NCI-H1694 treated with DMSO at 0.1 percent for 48 hours (cell line): ENCODE measurements at places on chromosomes 12 and 14.

DNA sequence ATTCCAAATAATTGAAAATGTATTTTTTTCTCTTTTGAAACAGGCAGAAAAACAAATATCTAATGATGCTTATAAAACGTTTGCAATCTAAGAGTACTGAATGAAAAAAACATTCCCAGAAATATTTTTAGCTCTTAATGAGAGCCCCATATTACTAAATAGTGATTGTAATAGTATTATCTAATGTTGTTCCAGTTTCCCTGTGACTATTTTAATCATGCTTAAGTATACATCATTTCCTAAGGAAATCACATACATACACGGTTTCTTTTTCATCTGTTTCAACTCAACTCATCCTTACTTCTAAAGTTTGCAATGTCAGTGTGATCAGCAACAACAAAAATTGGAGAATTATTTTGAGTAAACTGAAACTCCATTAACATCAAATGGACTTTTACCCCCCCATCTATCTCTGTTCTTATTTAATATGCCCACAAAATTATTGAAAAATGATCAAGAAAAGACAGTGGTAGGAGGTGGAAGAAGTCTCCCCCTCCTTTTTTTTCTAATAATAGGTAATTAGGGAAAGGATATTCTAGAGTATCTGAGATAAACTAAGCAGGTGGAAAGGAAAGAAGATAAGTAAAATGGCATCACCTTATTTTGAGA, 530.1 kb upstream of the ATP2B1 start:
- DNase-seq, result no peak

GRCh38 chr12:12265035-12265434, 1.8 kb downstream of the LRP6 start:
- no peak for DNase-seq

DNA sequence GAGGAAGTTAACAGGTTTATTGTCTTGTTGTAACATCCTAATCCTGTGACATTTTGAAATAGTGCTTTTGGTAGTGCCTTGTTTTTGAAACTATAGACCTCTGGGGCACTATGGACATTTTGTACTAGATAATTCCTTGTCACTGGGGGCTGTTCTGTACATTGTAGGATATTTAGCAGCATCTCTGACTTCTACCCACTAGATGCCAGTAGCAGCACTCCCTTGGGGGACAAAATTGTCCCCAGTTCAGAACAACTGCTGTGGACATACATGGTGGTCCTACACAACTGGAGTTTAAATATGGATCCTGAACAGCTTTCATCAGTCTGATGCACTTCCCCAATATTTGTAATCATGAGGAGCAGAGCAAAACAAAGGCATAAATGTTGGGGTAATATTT, 264.7 kb downstream of the RAD51B start:
- DNase-seq, result peak; percentile 26

DNA sequence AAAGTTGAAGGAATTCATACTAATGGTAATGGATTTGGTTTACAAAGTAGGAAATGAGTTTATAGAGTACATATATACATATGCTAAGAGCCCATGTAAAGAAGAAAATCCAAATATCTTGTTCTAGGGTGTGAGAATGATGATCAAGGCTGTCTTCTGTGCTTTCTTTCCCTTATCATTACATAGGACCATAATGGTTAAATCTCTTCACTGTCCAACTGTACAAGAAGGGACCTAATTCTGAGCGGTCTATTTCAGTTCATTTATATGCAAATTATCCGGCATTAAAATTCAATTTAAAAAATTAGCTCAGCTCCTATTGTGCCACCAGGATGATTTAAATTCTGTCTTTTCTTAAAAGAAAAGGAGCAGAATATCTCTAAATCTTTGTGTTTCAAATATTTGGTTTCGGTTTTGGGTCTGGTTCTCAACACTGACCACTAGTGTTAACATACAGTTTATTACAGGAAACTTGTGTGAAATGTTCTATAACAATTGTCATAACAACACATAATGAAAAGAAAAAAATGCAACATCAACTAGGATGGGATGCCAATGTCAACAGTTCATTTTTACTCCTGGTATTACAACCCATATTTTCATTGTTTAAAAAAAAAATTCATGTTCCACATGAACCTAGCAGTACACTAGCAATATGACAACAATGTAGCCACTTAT, 16.8 kb downstream of the OR4K1 start:
- no peak for DNase-seq

- DNase-seq, result no peak
Measured at GRCh38 chr14:34138175-34138574, 187.3 kb upstream of the EGLN3 start.

GRCh38 chr12:71981149-71981548, 42.5 kb downstream of the TPH2 start:
- no peak for DNase-seq

DNA sequence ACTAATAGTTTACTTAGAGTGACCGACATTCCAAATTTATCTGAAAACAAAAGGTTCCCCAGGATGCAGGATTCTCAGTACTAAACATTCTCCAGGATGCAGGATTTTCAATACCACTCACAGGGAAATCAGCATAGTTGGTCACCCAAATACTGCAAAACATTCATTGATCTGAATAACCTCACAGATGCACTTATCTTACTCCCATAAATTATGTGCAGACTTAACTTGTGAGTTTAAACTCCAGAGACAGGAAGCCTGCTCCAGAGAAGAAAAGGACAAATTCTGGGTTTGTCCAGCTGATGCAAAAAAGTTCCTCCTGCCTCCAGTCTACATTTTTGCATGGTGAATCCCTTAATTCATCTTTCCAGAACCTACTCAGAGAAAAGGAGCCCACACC, 514.2 kb upstream of the TMEM132C start:
- no peak for DNase-seq

- DNase-seq, result no peak
Measured at GRCh38 chr14:74618078-74618952, 6.3 kb upstream of the LTBP2 start.

DNA sequence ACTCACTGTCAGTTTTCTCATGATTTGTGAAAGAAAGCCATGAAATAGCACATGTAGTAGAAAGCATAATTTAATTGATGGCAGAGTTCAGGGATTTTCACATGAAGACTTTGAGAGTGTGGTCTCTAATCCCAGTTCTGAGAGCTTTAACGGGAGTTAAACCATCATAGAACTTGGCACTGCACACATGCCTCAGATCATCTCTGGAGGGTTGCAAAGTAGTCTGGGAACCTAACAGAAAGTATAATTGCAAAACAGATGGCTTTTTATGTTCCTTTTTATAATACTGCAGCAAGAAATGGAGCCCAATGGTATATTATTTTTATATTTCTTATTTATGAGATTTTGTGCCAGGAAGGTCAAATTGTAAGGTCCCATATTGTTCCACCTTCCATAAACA, 77.9 kb downstream of the BHLHE41 start:
- no peak for DNase-seq

DNA sequence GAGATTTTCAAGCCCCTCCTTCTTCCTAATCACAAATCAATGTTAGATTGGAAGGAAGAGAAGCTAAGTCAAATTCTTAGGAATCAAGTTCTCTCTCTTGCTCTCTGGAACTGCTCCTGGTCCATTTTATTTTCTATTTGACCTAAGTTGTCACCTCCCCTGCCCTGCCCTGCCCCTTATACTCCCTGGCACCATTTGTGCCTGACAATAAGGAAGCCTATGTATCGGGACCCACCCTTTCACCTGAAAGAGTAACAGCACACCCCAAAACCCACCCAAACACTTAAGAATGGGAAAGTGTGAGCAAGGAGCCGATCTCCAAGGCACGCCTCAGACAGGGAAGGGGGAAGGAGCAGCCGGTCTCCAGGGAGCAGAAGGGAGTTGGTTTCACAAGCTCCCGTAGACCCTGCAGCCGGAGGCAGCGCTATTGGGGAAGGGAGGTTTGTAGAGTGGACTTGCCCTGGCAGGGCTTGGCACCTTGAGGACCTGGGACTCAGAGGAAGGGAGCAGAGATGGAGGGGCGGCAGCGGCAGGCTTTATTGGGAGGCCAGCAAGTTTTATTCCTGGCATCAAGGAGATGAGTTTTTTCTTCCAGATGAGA, 1.6 kb downstream of the LRRC74A start:
- no peak for DNase-seq

GRCh38 chr14:89743828-89744227, 210.7 kb downstream of the EFCAB11 start:
- no peak for DNase-seq

DNA sequence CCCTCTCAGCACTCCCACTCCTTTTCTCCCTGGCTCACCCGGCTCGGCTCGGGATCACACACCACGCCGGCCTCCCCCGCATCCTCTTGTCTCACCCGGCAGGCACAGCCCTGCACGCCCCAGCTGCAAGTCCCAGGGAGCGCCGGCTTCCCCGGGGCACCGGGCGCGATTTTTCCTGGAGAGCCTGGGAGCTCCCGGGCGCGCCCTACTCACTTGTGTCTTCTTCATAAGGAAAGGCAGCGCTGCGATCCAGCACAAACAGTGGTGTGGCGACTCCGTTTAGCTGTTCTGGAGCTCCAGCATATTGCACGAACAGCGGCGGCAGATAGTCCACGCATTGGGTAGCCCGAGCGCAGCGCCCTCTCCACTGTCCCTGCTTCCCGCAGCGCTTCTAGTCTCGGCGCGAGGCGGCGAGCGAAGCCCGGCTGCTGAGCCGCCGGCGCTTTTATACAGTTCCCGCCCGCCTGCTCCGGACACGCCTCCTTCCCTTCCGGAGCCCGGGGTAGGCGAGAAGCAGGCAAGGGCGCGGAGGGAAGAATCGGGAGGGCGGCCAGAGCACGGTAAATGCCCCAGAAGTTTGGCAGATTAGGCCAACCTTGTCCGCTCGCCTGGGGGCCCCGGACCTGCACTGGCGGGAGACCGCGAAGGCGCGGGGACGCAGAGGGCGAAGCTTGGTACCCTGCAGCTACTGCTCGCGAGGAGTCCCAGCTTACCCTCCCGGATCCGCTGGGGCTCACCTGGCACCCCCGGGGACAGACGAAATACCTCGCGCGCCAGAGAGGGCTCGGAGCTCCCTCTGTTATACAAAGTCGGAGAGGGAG, at the start of gene KITLG:
KITLG (minus strand) TSS at position 421 of the 821 bp plus-strand sequence; CDS start at position 228, 193 bp downstream.
- peak; percentile 64 for DNase-seq

DNA sequence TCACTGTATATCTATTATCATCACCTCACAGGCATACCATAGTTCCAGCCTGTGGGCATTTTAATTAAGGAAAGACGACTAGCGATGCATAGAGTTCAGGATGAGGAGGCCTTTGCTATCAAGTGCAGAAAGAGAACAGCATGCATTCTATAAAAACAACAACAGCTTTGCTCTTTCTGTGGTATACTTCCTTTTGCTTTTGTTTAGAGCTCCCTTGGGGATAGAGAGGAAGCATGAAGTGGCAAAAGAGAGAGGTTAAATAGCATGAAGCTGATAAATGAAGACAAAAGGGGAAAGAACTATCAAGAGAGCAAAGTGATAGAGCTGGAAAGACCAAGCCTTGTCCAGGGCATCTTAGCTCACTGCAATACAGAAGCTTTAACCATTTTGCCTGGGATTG, 23.5 kb downstream of the IFNG-AS1 start:
- no peak for DNase-seq

- DNase-seq, result peak; percentile 71
Measured at GRCh38 chr14:29453045-29453444, 474.6 kb downstream of the PRKD1 start.

DNA sequence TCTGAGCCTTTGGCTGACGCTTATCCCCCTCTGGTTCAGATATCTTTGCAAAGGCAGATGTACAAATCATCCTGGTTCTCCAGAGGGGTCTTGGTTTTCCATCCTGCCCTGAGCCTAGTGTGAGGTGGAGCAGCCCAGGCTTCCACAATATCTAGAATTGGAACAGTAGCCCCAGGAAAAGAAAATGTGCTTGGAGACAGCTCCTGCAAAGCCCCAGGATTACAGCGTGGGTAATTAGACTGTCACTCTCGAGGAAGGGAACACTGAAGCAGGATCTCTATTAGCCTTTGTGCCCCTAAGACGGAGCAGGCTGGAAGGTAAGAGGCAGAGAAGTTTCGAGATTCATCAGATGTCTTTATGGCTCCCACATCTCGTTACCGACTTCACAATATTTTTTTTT, 59.4 kb downstream of the TMEM132C start:
- no peak for DNase-seq

DNA sequence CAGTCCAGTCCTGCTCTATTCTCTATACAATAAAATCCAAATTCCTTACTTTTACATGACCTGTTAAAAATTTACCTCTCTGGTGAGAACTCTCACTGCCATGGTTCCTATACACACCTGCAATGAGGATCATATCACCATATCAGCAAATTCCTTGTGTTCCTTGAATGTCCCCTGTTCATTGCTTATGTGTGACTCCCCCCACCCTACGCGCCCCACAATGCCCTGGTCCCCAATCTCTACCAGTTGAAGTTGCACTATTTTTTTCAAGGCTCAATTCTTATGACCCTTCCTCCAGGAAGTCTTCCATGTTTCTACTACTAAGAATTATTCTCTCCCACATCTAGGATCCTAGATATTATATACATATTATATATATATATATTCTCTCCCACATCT, 82.2 kb upstream of the NEDD1 start:
- DNase-seq, result no peak

DNA sequence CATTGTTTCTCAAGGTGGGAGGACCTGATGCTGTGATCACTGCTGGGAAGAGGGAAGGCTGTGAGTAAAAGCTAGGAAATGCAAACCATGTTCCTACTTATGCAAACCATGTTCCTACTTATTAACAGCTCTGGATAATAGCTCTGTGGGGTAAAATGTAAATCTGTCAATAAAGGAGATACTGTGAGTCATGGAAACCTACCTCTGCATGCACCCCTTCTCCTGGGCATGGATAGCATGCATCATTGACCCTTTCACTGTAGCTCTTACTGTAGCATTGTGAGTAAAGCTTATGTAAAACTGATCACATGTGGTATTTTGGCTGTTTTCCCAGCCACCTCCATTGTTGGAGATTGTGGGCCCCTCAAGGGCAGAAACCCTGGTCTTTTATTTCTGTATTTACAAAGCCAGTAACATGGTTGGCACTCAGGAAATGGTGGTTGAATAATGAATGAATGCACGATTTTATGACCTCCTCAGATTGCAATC, 253.7 kb downstream of the GRIN2B start:
- DNase-seq, result no peak

- DNase-seq, result no peak
Measured at GRCh38 chr12:121018860-121019617, 2.8 kb upstream of the C12orf43 start.

DNA sequence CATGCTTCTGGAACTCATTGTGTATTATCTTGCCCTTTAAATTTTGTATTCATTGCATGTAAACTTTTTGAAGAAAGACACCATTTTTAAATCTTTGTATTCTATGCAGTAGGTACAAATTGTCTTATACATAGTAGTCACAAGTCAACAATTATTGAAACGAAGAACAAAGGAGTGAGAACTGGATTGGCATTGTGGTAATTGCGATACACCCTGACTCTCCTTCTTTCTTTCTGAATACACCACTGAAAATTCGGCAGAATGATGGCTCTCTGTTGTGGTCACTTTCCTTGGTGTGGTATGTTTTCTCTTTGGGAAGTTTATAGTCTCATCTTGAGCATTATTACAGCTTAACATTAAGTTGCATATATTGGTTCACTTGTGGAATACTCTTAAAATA, 34.1 kb downstream of the SLC16A7 start:
- DNase-seq, result no peak
